ENCODE measurements at places on chromosomes 11 and 22.

DNA sequence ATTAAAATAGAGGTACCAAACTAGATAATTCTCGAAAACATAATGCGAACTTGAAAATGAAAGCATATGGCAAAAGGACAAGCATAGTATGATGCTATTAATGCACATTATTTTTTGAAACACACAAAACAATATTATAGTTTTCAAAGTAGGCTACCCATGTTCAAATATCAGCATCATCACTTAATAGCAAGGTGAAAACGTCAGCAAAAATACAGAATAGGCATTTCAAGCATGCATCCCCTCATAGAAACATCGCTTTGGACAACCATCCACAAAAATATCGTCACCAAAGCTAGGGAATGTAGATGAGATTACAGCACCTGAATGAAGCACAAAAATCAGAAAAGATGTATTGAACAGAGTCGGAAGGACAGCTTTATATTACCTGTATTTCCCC, 814.5 kb upstream of the LRRC4C start:
- DNase-seq: no peak

DNA sequence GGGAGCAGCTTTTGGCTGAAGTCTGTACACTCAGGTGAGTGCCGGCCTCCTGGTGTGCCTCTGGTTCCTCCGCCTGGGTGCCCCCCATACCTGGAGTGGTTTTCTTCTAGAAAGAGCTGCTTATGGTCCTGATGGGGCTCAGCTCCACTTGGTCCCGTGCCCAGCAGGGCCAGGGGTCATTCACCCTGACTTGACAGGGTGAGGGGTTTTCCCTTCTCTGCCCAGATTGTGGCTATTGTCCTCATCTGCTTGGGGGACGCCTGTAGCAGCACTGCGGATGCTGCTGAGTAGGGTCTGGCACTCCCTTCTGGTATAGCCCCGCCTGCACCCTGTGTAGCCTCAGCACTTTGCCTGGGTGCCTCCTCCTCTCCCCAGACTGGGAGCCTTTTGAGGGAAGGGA, 8.2 kb downstream of the OMP start:
- no peak for DNase-seq

- no peak for DNase-seq
These were observed 16.1 kb upstream of the IFITM3 start for GRCh38 chr11:336659-337198.

DNA sequence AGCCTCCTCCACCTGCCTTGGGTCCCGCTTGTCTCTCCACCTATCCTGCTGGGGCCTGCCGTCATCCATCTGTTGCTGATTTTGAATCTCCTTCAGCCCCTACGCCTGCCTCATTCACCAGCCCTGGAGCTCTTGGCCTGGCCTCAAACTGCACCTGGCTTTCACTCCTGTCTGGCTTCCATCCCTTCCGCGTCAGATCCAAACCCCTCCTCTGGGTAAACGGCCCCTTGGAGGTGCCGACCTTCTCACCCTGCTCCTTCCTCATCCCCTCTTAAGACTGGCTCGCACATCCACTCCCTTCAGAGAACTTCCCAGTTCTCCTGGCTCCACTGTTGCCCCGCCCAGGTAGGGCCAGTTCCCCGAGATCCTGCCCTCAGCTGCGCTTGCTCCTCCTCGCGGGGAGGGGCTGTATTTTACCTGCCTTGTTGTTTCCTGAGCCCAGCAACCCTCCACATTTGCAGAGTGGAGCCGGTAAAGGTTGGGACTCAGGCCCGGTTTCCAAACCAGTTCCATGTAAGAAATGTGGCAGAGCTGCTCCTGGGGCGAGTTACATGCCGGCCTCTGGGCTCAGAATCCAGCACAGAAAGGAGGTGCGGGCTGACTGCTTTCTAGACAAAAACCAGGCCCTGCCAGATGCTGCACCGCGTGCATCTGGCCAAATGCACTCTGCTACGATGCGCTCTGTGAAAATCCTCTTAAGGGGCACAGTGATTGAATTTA, 13.9 kb upstream of the SHANK2 start:
- DNase-seq: no peak

DNA sequence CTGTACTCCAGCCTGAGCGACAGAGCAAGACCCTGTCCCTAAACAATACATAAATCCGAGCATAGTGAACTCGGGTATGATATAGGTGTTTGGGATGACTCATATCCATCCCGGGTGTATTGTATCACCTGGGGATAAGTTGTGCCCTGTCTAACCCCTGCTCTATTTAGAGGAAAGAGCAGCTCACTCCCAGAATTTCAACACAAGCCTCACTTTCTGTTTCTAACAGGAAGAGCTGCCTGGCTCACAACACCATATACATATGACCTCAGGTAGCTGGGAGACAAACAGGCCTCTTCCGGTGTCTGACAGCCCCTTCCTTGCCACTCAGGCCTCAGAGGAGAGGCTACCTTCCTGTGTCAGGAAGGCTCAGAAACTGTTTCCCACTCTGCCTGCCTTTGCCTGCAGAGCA, 9.9 kb upstream of the MICALL1 start:
- no peak for DNase-seq

DNA sequence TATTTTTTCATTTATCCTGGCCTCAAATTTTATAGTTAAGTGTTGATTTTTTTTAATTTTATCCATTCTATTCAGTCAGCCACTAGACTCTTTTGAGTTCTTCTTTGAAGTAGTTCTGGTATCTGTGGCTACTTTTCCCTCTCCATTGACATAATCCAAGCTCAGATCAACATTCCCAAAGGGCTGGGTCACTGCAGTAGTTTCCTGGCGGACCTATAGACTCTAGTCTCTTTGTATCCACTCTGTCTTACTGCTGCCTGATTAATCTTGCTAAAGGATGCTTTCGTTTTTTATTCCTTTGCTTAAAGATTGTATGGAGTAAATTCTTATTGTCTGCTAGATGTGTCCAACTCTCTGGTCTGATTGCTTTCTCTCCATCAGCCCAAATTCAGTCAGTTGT, 87.6 kb downstream of the UVRAG start:
- no peak for DNase-seq

DNA sequence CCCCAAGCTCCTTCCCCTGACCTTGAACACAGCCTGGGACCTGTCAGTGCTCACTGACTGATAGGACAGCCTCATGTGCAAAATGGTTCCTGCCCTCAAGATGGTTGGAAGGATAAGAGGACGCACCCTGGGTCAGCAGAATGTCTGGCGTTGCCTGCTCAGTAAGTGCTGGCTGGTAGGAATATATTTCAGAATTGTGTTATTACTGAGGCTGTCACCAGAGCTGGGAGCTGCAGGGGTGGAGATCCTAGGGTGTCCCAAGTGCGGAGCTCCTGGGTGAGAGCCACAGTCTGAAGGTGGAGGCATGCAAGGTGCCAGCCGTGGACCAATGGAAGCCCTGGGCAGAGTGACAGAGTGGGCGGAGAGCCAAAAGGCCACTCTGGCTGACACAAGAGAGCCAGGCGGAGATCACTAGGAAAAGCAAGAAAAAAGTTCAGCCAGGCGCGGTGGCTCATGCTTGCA, 1.0 kb upstream of the SEC14L4 start:
- no peak for DNase-seq

- DNase-seq: no peak
These were observed 60.4 kb upstream of the THY1 start for GRCh38 chr11:119483341-119483880.

DNA sequence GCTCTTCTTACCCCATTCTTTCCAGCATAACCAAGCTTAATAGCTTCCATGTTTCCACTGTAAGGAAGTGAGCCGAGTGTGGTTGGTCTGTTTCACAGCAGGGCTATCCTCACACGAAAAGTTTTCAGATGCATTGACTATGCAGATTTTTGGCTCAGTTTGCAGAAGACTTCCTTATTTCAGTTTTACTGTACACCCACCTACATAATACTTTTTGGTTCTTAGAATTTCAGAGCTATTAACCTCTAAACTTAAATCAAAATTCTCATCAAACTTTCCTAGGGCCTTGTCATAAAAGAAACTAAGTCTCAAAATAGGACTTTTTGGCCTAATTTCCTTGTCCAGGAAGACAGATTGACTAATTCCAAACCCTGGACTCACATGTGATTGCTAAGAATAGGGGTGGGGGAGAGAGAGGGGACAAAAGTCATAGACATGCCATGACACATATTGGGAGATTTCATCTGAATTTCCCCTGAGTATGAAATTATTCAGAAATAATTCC, 7.3 kb upstream of the EHF start:
- no peak for DNase-seq

GRCh38 chr22:17370026-17370765, 936 bp downstream of the CECR2 start:
- DNase-seq: no peak
